GM23338 (cell line): ENCODE measurements at places on chromosomes 16 and 17. TPM values are rescaled to one million over a fixed set of nuclear protein-coding genes. Genes with fewer than 3 reads are reported as not detected.

KCTD19 gene
- 0.31 TPM in 1 of 2 replicates, not detected in the other for total RNA-seq

MIS12 gene
- total RNA-seq, result 22.8 and 25.7 TPM in 2 replicates

ST6GALNAC1 gene
- total RNA-seq, result not detected in 2 replicates

SPATA32 gene
- total RNA-seq, result not detected in 2 replicates

PRAC1 gene
- total RNA-seq, result not detected in 2 replicates

CTRB2 gene
- total RNA-seq, result not detected in 2 replicates

KRT33B gene
- not detected in 2 replicates for total RNA-seq

- H3K27ac ChIP-seq, result no peak overlapping the region
- H3K4me3 ChIP-seq, result no peak overlapping the region
- no peaks in the 10 kb centered on the region for H3K36me3 ChIP-seq
- DNase-seq, result no peak
Observed at GRCh38 chr16:79571065-79571902, 29.3 kb downstream of the MAF start.

DNA sequence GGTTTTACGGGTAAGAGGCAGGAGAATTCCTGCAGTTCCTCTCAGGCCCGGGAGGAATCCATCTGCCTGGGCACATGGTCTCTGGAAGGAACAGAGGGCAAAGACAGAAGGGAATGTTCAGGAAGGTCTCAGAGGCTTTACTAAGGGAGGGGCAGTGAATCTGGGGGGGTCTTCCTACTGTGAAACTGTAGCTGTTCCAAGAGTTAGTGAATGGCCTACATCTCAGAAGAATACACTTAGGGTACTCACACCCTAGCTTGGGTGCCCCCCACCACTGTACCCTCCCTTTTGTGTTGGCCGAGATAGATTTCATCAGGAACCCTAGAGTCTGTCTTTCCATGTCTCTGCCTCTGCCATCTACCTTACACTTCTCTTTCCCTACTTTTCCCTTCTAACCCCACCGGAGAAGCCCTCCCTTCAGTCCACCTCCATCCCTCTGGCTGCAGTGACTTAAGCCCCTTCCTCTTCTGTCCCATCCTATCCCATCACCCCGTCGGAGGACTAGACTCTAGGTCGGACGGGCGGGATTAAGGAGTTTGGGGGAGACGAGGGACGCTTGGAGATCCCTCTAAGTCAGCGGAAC, 316 bp downstream of the DLG4 start:
- peak overlapping the region; percentile 83 for H3K4me3 ChIP-seq
- no peak for DNase-seq
- H3K27ac ChIP-seq, result no peak overlapping the region
- H3K4me1 ChIP-seq, result peaks cover 44% of the 10 kb centered on the region
- no peaks in the 10 kb centered on the region for H3K27me3 ChIP-seq
- peaks cover 8% of the 10 kb centered on the region; the same call in 1 of the 2 replicates for H3K36me3 ChIP-seq

- no peaks in the 10 kb centered on the region for H3K36me3 ChIP-seq
- no peaks in the 10 kb centered on the region for H3K4me1 ChIP-seq
- 0 out of 2 replicates have a peak, but pooled peaks cover 6% of the 10 kb centered on the region for H3K27me3 ChIP-seq
- peak; percentile 55 for DNase-seq
- H3K4me3 ChIP-seq, result no peak overlapping the region
- no peak overlapping the region for H3K27ac ChIP-seq
Observed at GRCh38 chr16:50666658-50667496, 14.2 kb downstream of the SNX20 start.

GRCh38 chr16:89827383-89828198, 684 bp upstream of the SPIRE2 start:
- no peaks in the 10 kb centered on the region for H3K36me3 ChIP-seq
- H3K27ac ChIP-seq, result no peak overlapping the region
- peak; percentile 77 for DNase-seq
- no peaks in the 10 kb centered on the region for H3K27me3 ChIP-seq
- peaks cover 16% of the 10 kb centered on the region for H3K4me1 ChIP-seq

DNA sequence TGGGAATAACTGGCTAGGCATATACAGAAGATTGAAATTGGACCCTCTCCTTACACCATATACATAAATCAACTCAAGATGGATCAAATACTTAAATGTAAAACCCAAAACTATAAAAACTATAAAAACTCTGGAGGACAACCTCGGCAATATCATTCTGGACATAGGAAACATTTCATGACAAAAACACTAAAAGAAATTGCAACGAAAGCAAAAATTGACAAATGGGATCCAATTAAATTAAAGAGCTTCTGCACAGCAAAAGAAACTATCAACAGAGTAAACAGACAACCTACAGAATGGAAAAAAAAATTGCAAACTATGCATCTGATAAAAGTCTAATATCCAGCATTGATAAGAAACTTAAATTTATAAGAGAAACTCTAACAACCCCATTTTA, 503.7 kb upstream of the C16orf82 start:
- H3K27me3 ChIP-seq, result no peaks in the 10 kb centered on the region
- no peaks in the 10 kb centered on the region; the same call in 1 of the 2 replicates for H3K36me3 ChIP-seq
- DNase-seq, result no peak
- no peaks in the 10 kb centered on the region for H3K4me1 ChIP-seq
- no peak overlapping the region for H3K27ac ChIP-seq

GRCh38 chr17:76951375-76951905, 83.2 kb downstream of the MGAT5B start:
- H3K27ac ChIP-seq, result no peak overlapping the region
- H3K4me1 ChIP-seq, result no peaks in the 10 kb centered on the region
- DNase-seq, result no peak
- no peaks in the 10 kb centered on the region for H3K36me3 ChIP-seq
- H3K4me3 ChIP-seq, result no peak overlapping the region

DNA sequence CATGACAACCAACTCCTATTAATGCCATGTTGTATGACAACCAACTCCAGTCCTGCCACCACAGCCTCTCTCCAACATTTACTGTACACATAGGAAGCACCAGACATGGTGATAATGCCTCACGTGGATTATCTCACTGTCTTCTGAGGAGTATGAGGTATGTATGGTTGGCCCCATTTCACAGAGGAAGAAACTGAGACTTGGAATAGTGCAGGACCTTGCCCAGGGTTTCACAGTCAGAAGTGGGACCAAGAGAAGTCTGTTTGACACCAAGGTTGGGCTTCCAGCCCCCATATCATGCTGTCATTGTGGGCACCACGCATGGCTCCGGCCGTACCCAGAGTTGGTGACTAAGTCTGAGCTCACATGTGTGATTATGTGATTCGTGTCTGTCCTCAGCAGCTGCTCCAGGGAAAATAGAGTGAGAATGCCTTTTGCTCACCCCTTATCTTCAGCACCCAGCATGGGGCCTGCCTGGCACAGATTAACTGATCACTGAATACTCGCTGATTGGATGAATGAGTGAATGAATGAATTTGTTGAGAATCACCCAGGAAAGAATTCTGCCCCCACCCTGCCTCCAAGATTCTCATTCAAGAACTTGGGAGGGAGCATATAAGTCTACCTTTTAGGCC, 204.1 kb upstream of the NLRP1 start:
- DNase-seq, result no peak
- no peak overlapping the region for H3K4me3 ChIP-seq
- H3K4me1 ChIP-seq, result no peaks in the 10 kb centered on the region
- H3K36me3 ChIP-seq, result no peaks in the 10 kb centered on the region; the same call in 1 of the 2 replicates
- no peak overlapping the region for H3K27ac ChIP-seq
- no peaks in the 10 kb centered on the region for H3K27me3 ChIP-seq

DNA sequence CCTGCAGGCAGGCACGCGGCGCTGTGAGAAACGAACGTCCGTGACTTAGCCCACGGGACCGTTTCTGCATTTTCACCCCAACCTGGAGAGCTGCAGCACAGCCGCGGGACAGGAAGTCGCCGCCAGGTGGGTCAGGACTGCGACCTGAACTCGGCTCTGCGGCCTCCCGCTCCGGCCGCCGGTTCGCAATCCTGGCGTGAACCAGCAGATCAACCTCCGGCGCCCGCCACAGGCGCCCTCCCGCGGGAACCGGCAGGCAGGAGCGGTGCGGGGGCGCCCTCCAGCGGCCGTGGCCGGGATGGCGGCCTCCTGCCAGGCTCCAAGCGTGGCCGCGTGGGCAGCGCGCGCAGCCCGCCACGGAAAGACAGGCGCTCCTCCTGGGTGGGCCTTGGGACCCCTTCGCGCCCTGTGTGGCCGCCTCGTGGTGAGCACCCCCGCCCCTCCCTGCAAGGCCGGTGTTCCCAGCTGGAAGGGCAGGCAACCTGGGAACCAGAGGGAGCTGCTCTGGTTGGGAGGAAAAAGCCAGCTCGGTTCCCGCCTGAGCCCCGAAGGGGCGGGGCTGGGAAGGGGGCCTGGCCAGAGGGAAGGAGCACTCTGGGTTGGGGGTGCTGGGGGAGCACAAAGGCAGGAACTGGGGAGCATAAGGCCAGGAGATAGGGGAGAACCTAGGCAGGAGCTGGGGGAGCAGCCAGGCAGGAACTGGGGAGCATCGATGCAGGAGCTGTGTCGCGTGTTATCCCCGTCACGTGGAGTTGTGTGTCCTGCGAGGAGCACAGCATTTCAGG, 28.2 kb downstream of the ACTG1 start:
- H3K27ac ChIP-seq, result no peak overlapping the region
- H3K27me3 ChIP-seq, result peaks cover 63% of the 10 kb centered on the region
- peaks cover 6% of the 10 kb centered on the region for H3K4me1 ChIP-seq
- peak; percentile 92 for DNase-seq
- H3K4me3 ChIP-seq, result peak overlapping the region; percentile 73

DNA sequence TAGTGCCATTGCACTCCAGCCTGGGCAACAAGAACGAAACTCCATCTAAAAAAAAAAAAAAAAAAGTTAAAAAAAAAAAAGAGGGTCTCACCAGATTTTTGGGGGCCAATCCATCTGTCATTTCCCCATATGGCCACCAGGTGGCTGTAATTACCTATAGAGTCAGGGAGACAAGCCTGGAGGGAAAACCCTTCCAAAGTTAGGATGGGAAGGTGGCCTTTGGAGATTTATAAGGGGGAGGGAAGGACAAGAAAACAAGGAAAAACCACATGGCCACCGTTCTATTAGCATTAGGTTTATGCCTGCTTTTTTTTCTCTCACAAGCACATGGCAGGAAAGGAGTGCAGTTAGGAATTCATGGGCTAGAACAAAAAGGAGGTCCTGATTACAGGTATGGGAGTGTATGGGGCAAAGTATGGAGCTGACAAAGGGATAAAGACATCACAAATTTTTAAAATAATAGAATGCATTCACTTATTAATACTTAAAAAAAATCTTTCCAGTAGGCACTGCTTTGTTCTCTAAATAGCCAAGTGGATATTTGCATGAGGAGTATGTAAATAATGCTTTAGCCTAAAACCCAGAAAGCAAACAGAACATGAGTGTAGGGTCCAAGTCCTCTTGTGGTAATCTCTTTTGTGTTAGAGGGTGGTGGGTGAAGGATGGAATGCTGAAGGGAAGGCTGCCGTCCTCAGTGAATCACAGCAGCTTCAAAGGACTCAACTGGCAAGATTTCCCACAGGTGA, 5.1 kb downstream of the CYB5D1 start:
- H3K4me1 ChIP-seq, result peaks cover 10% of the 10 kb centered on the region
- H3K27me3 ChIP-seq, result no peaks in the 10 kb centered on the region
- H3K4me3 ChIP-seq, result no peak overlapping the region
- no peak overlapping the region for H3K27ac ChIP-seq
- no peaks in the 10 kb centered on the region for H3K36me3 ChIP-seq

- H3K27ac ChIP-seq, result no peak overlapping the region
- H3K36me3 ChIP-seq, result no peaks in the 10 kb centered on the region
Observed at GRCh38 chr17:81999976-82000802, 22.5 kb downstream of the CENPX start.

GRCh38 chr16:48156790-48157209, 1.0 kb upstream of the ABCC12 start:
- H3K4me3 ChIP-seq, result peak overlapping the region; percentile 37; the same call in 1 of the 2 replicates
- H3K27me3 ChIP-seq, result no peaks in the 10 kb centered on the region
- no peaks in the 10 kb centered on the region for H3K36me3 ChIP-seq

GRCh38 chr17:45702666-45703266, 81.4 kb upstream of the CRHR1 start:
- H3K4me3 ChIP-seq, result no peak overlapping the region
- H3K4me1 ChIP-seq, result peaks cover 7% of the 10 kb centered on the region; the same call in 1 of the 2 replicates
- H3K27me3 ChIP-seq, result no peaks in the 10 kb centered on the region
- peak; percentile 78 for DNase-seq
- no peaks in the 10 kb centered on the region for H3K36me3 ChIP-seq

DNA sequence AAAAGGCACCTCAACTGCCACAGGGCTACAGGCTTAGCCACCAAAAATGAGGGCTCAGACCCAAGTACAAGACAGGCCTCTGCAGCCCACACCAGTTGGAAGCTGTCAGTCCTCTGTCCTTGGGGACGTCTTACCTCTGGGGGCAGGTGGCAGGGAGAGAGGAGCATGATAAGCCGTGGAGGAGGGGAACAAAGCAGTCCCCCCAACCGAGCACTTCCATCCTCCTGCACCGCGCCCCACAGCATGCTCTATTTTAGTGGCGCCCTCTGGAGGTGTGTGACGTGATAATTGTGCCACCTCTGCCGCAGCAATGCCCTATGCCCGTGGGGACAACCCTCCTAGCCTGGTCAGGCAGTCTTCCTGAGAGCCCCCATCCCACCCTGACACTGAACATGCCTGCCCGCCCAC, 13.6 kb downstream of the G6PC3 start:
- H3K27ac ChIP-seq, result no peak overlapping the region
- H3K27me3 ChIP-seq, result no peaks in the 10 kb centered on the region
- H3K36me3 ChIP-seq, result no peaks in the 10 kb centered on the region; the same call in 1 of the 2 replicates

DNA sequence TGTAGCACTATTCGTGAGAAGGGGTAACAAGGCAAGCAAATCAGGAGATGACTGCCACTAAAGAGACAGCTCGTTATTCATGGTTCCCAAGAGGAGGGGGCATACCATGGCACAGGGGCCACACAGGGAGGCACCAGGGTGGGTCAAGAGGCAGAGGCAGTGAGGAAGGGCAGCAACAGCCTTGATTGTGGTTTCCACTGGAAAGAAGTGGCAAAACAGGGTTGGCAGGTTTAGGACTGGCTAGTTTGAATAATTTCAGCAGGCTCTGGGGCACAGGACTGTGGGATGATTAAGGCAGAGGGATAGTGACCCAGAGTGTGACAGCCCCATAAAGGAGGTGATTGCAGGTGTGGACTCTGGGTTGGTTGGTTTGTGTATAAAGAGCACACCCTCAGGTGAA, 188.9 kb downstream of the CBLN1 start:
- H3K4me1 ChIP-seq, result no peaks in the 10 kb centered on the region
- DNase-seq, result no peak
- no peaks in the 10 kb centered on the region for H3K36me3 ChIP-seq
- no peaks in the 10 kb centered on the region for H3K27me3 ChIP-seq
